Activated CD4-positive, alpha-beta T cell treated with anti-CD3 and anti-CD28 coated beads for 48 hours (primary cell): ENCODE measurements at places on chromosomes 3 and 15.

DNA sequence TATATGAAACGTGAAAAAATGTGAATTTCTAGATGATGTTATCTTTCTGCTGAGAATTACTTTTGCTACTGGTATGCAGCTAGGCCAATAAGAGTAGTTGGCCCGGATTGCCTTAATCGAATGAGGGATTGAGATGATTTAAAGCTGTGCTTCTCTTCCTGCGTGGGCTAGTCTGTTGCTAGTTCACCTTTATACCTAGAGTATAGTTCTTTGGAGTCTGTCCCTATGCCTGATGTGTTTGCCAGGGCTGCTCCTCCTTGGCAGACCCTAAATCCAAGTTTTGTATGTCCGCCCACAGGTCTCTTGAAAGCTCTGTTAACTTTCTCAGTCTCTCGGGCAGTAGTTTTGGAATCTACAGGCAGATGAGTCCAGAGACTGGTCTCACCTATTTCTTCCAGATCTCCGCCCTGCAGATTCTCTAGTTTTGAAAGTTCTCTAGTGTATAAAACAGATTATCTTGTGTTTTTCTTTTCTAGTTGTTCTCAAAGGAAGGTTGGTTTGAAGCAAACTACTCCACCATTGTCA, 64.9 kb downstream of the MEF2A start:
- DNase-seq = no peak

- DNase-seq = no peak
Measured at GRCh38 chr3:58608648-58609047, 31.5 kb upstream of the FAM107A start.

DNA sequence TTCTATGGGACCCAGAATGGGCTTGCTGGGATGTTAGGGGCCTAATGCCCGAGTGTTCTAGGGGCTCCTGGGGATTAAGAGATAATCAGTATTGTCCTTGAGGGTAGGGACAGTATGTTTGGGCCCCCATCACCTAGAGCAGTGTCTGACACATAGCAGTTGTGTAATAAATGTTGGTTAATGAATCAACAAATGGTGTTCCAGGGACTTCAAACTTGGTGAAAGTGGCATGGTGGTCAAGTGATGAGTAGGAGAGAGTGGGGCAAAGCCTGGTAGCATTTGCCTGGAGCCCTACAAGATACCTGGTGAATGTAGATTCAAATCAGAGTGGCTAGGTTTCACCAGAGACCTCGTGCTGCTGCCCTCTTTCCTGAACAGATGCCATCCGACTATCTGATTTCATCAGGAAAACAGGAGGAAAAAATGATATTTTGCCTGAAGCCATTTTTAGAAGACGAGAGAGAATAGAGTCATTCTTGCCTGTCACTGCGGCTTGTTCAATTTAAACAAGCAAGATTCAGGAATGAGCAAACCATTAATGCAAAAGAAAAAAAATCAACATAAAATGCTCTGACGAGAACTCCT, 117.3 kb downstream of the RPL22L1 start:
- no peak for DNase-seq

DNA sequence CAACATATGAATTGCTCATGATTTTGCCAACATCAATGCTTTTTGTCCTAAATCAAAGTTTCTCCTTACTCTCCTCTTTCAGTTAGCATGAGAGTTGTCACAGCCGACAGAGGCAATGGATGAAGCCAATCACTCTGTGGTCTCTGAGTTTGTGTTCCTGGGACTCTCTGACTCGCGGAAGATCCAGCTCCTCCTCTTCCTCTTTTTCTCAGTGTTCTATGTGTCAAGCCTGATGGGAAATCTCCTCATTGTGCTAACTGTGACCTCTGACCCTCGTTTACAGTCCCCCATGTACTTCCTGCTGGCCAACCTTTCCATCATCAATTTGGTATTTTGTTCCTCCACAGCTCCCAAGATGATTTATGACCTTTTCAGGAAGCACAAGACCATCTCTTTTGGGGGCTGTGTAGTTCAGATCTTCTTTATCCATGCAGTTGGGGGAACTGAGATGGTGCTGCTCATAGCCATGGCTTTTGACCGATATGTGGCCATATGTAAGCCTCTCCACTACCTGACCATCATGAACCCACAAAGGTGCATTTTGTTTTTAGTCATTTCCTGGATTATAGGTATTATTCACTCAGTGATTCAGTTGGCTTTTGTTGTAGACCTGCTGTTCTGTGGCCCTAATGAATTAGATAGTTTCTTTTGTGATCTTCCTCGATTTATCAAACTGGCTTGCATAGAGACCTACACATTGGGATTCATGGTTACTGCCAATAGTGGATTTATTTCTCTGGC, 2.5 kb downstream of the OR4F6 start:
- no peak for DNase-seq

- peak; percentile 43 for DNase-seq
Measured at GRCh38 chr15:101121511-101122090, 130.2 kb downstream of the CHSY1 start.

GRCh38 chr3:33936921-33937525, 138.6 kb downstream of the PDCD6IP start:
- no peak for DNase-seq

- no peak for DNase-seq
Measured at GRCh38 chr3:12897381-12898289, 56.3 kb upstream of the RPL32 start.

DNA sequence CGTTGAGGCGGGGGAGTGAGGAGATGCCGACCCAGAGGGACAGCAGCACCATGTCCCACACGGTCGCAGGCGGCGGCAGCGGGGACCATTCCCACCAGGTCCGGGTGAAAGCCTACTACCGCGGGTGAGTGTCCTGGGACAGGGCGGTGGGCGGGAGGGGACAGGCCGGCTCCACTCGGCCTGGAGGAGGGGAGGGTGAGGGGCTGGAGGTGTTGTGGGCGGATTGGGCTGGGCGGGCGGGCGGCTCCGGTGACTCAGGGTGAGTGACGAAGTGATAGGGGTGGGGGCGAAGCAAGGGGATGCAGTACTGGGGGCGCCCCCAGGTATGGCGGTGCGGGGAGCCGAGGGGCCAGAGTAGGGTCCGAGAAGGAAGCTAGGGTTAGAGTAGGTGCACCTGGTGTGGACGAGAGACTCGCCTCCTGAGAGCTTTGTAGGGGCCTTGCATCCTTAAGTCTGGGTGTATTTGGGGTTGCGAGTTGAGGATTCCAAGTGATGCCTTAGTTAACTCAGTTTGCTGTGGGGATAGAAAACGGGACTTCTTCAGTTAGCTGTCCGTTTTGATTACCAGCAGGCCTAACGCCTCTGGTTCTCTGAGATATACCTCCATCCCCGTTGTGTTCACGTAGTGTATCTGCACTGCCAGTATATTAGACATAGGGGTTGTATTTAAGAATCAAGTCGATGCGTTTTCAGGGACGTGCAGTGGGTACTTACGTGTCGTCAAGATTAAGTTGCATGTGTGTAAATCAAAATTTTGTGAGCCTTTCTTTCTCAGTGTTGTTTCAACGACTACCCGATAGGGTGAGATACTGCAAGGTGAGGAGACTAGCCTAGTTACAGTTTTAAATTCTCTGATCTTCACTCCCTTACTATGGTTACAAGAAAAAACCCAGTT, 670 bp downstream of the PRKCI start:
- peak; percentile 49 for DNase-seq

GRCh38 chr3:155356594-155357370, 63.3 kb upstream of the STRIT1 start:
- DNase-seq = no peak

DNA sequence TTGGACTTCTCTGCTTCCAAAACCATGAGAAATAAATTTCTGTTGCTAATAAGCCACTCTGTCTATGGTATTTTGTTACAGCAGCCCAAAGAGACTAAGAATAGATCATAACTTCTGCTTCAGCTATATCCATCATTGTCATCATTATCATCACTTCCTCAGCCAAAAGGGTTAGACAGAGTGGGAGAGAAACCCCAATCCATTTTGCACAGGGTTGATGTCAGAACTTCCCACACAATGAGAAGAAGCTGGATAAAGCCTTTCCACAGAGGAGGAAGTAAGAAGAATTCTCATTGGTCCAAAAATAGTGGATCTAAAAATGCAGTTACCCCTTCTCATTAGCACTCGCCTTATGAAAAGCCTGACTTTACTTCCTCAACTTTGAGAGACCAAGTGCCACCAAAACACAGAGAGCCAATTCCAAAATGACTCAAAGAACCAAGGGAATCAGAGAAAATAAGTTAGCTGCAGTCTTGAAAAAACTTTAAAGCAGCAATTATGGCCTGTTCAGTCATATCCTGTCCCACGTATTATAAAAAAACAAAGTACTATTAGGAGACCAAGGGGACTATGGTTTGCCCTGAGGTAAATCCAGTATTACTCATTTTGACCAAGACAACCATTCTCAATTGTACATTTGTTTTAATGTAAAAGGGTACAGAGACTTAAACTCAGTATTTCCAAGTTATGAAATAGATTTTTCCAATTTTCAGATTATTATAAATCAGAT, 80.2 kb downstream of the WNT5A start:
- DNase-seq = no peak

GRCh38 chr3:182482705-182483104, 310.6 kb upstream of the ATP11B start:
- DNase-seq = no peak

- DNase-seq = no peak
Measured at GRCh38 chr3:150237490-150237889, 170.6 kb upstream of the TSC22D2 start.

DNA sequence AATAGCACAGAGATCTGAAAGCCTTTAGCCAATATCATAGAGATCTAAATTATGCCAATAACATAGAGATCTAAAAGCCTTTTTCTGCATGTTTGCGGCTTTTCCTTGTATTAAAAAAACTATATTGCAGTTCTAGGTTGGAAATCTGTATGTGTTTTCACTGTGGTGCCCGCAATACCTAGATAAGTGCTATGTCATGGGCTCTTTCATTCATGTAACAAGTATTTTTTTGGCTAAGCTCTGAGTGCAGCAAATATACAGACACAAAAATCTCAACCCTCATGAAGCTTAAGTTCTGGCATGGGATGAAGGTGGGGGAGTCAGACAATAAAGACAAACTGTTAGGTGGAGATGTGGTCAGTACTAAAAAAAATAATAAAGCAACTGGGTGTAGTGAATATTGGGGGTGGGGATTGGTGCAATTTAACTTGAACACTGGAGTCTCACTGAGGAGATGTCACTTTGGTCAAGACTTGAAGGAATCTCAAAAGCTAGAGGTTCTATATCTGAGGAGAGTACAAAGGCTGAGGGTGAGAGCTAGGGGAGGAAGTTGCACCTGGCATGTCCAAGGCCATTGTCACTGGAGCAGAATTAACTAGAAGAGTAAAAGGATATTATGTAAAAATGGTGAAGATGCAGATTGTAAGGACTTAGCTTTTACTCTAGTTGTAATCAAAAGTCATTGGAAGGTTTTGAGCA, 973 bp downstream of the BUB1B start:
- DNase-seq = no peak
